ENCODE measurements at places on chromosomes 6 and 20. TPM values are rescaled to one million over a fixed set of nuclear protein-coding genes. Genes with fewer than 3 reads are reported as not detected.

The PLCB1 gene
- 115 TPM for total RNA-seq

The SRSF12 gene
- total RNA-seq = 38.2 TPM

The CDKAL1 gene
- total RNA-seq = 39.4 TPM

The FAXC gene
- total RNA-seq = 54.1 TPM

The CSNK2A1 gene
- 244 TPM for total RNA-seq

The LGSN gene
- total RNA-seq = 0.63 TPM

The RAB5IF gene
- total RNA-seq = 27.9 TPM

The ATXN1 gene
- 202 TPM for total RNA-seq

The C6orf58 gene
- 2.2 TPM for total RNA-seq

The ULBP2 gene
- 3.4 TPM for total RNA-seq

The TMC2 gene
- total RNA-seq = 7.5 TPM

The ZSCAN31 gene
- 16.0 TPM for total RNA-seq

The TCP11 gene
- 0.63 TPM for total RNA-seq

The VPS52 gene
- 47.6 TPM for total RNA-seq

The CPNE5 gene
- total RNA-seq = 15.3 TPM

Data from parietal lobe (tissue), 2 donors.